Epithelial cell of prostate (primary cell): ENCODE measurements at places on chromosomes 12 and 14.

GRCh38 chr14:66242001-66242400, 244.2 kb upstream of the CCDC196 start:
- DNase-seq, result no peak

- DNase-seq, result no peak
These were observed 108.4 kb downstream of the SINHCAF start for GRCh38 chr12:31217356-31218130.

DNA sequence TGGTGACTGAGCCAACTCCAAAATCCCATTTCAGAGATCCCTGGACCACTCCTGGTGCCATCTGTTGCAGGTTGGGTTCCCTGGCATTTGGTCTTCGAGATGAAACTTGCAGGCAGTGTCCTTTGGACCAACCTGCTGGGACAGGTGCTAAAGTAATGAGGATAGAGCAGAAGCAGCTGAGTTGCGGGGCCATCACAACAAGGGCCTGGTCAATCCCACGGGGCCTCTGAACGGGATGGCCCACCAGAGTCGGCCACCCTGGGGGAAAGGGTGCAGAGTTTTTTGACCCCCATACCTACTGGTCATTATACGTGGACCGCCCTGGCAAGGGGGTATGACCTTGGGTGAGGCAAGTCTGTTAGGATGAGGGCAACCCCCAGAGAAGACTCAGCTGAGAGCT, 39.3 kb downstream of the DLK1 start:
- DNase-seq, result no peak

- DNase-seq, result no peak
These were observed 260.5 kb downstream of the NEDD1 start for GRCh38 chr12:97167598-97167997.

DNA sequence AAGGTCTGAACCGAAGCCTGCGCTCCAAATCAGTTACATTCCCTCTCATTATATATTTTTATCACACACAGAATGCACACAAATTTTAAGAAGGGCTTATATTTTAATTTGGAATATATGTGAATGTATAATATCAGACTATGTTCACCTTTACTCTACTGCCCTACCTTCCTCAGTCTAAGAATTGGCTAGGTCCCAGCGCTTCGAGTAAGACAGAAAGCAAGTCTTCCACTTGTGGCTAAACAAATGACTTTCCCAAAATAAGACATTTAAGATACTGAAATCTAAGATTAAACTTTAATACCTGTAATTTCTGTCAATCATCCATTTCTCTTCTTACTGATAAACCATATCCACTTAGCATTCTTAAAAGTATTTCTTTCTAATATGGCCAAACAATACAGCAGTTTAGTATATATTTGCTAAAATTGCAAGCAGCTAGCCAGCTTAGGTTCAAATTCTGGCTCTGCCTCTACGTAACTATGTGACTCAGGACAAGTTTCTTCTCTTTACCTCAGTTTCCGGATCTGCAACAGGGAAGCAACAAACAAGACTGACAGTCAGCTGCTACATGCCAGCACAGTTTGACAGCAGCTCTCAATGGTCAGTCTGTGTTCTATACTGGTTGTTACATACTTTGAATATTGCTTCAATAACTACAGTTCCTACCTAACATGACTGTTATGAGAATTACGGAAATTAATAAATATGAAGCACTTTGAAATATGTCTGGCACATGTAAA, 2.0 kb downstream of the INTS13 start:
- no peak for DNase-seq

- DNase-seq, result no peak
These were observed 37.4 kb upstream of the OVCH1 start for GRCh38 chr12:29534935-29535334.
